ENCODE measurements at places on chromosomes 12 and 14. TPM values are rescaled to one million over a fixed set of nuclear protein-coding genes. Genes with fewer than 3 reads are reported as not detected.

DNA sequence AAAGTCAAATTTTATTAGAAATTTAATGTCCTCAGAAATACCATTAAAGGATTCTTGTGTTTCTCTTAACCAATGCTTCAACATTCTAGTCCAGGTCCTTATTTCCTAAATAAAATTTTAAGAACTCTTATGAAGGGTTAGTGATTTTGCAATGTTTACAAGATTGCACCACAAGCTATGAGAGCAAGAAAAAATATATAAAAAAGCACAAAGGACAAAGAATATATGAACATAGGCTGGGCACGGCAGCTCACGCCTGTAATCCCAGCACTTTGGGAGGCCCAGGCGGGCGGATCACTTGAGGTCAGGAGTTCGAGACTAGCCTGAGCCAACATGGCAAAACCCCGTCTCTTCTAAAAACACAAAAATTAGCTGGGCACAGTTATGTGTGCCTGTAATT, 7.7 kb downstream of the RACGAP1 start:
- no peak for DNase-seq
- no peak overlapping the region for H3K4me3 ChIP-seq
- H3K27me3 ChIP-seq, result no peaks in the 10 kb centered on the region
- no peak overlapping the region for H3K27ac ChIP-seq
- peaks cover 39% of the 10 kb centered on the region for H3K36me3 ChIP-seq

- peaks cover 1% of the 10 kb centered on the region for H3K27me3 ChIP-seq
- no peak overlapping the region for H3K4me3 ChIP-seq
- DNase-seq, result no peak
Observed at GRCh38 chr12:68231229-68231628, 5.6 kb upstream of the IL26 start.

Gene LPAR5
- 6.2 TPM for total RNA-seq

Gene KCNMB4
- total RNA-seq, result 0.50 TPM

Gene LRRK2
- total RNA-seq, result 0.02 TPM

Gene DBX2
- not detected for total RNA-seq
